Osteocyte (in vitro differentiated cells): ENCODE measurements at places on chromosomes 7 and 10. TPM values are rescaled to one million over a fixed set of nuclear protein-coding genes. Genes with fewer than 3 reads are reported as not detected.

DNA sequence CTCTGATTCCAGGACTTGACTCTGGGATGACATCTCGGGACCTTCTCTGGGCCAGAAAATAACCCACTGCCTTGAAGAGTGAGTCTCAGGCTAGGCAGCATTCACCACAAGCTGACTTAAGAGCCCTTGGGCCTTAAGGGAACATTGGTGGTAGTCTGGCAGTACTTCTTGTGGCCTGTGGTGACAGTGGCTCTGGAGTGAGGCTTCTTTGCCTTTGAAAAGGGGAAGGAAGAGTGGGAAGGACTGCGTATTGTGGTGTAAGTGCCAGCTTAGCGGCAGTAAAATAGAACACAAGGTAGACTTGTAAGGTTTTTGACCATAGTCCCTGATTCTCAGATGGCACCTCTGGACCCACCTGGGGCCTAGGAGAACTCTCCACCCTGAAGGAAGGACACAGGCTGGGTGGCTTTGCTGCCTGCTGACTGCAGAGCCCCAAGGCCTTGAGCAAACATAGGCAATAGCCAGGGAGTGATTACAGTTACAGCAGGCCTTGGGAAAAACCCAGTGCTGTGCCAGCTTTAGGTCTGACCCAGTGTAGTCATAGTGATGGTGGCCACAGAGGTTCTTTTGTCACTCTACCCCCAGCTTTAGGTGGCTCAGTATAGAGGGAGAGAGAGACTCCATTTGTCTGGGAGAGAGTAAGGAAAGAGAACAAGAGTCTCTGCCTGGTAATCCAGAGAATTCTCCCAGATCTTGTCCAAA, 483.9 kb downstream of the SH2D4B start:
- no peaks in the 10 kb centered on the region for H3K4me1 ChIP-seq
- no peak for DNase-seq
- no peaks in the 10 kb centered on the region for H3K27me3 ChIP-seq

- H3K4me1 ChIP-seq = peaks cover 19% of the 10 kb centered on the region
- H3K36me3 ChIP-seq = no peaks in the 10 kb centered on the region
- no peak for DNase-seq
Measured at GRCh38 chr7:143458263-143458662, 15.0 kb downstream of the TAS2R60 start.

DNA sequence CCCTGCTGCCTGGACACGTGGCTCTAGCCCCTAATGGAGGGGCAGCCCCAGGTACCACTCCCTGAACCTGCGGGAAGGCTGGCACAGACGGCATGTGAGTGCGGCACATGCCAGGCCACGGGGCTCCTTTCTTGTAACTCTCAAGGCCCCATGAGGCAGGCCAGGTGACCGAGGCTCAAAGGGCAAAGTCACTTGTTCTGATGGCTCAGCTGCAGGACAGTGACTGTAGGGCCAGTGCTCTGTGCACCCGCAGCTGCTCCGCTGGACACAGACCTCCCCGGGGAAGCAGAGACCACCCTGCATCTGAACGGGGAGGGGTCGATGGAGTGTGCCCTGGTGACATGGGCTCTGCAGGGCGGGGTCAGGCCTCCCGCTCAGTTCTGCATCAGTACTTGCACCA, 55.3 kb downstream of the PTPRE start:
- peaks cover 4% of the 10 kb centered on the region for H3K27me3 ChIP-seq
- no peak overlapping the region for H3K27ac ChIP-seq
- no peak overlapping the region for H3K4me3 ChIP-seq
- DNase-seq = no peak

DNA sequence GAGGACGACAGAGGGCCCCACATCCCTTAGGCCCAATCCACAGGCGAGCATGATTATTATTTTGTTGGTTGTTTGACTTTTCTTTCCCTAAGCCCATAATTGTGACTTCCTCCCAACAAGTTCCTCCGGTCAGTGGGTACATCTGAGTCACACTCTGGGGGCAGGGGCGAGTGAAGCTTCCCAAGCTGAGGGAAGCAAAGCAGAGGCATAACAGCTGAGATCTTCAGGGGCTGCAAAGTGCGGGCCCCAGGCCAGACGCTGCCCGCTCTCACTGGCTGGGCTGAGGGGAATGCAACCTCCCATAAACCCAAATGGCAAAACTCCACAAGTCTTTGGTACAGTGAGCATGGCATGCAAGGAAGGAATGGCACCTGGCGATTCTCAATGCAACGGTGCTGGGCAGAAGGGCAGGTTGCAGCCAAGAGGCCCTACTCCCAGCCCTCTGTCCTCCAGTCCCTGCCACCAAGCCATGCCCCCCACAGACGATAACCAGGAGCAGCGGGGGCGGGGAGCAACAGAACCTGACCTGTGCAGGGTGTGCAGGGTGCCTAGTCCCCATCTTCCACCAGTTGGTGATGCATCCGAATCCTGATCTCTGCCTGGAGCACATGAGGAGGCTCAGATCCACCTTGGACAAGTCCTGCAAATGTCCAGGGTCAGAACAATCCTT, 25.3 kb downstream of the TNS3 start:
- DNase-seq = no peak
- H3K4me1 ChIP-seq = peaks cover 58% of the 10 kb centered on the region
- no peak overlapping the region for H3K4me3 ChIP-seq
- H3K27me3 ChIP-seq = no peaks in the 10 kb centered on the region
- H3K27ac ChIP-seq = peak overlapping the region; percentile 60
- peaks cover 17% of the 10 kb centered on the region for H3K36me3 ChIP-seq

The AGAP9 gene
- 12.9 and 13.1 TPM in 2 replicates for total RNA-seq

GRCh38 chr10:87750817-87751216, 67.2 kb downstream of the ATAD1 start:
- peak overlapping the region; percentile 35 for H3K27ac ChIP-seq
- DNase-seq = no peak
- peaks cover 7% of the 10 kb centered on the region for H3K4me1 ChIP-seq
- no peaks in the 10 kb centered on the region for H3K27me3 ChIP-seq
- peaks cover 14% of the 10 kb centered on the region for H3K36me3 ChIP-seq
- H3K4me3 ChIP-seq = no peak overlapping the region

DNA sequence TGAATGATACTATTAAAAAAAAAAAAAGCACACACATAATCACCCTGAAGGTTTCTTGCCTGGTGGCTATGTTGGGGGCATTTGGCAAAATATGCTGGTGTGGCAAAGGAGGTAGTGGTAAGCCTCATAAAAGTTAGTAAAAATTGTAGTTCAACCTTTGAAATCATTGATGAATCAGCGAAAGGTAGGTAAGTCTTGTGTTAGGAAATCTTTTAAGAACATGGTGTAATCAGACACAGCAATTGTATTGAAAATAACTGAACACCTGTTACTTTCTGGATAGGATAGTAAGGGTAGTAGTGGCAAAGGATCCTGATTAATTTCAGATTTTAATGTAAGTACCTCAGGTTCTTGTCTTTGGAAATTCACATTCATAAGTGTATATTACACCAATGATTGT, 40.9 kb downstream of the CALML5 start:
- no peak overlapping the region for H3K4me3 ChIP-seq
- peaks cover 12% of the 10 kb centered on the region for H3K4me1 ChIP-seq
